Jurkat, Clone E6-1 (cell line): ENCODE measurements at places on chromosomes 11 and 22.
A peak's percentile ranks its signal among the peaks of the same experiment; 100 is the strongest.

DNA sequence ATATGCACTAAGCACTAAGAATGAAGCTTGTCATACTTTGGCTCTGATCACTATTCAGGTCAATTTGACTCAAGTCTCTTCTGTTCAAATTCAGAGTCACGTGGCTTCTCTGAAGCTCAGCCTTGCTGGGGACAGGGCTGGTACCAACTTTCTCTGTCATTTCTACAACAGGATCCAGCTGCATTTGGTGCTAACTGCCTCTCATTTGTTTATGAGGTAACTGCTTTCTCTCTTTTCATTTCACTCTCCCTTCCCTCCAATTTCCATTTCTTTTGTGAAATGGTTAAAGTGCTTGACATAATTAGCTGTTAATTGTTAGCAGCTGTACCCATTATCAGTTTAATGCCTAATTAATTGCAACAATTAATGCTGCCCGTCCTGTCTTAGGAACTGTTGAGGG lies 259.7 kb upstream of the PLET1 start:
- DNase-seq, result no peak

DNA sequence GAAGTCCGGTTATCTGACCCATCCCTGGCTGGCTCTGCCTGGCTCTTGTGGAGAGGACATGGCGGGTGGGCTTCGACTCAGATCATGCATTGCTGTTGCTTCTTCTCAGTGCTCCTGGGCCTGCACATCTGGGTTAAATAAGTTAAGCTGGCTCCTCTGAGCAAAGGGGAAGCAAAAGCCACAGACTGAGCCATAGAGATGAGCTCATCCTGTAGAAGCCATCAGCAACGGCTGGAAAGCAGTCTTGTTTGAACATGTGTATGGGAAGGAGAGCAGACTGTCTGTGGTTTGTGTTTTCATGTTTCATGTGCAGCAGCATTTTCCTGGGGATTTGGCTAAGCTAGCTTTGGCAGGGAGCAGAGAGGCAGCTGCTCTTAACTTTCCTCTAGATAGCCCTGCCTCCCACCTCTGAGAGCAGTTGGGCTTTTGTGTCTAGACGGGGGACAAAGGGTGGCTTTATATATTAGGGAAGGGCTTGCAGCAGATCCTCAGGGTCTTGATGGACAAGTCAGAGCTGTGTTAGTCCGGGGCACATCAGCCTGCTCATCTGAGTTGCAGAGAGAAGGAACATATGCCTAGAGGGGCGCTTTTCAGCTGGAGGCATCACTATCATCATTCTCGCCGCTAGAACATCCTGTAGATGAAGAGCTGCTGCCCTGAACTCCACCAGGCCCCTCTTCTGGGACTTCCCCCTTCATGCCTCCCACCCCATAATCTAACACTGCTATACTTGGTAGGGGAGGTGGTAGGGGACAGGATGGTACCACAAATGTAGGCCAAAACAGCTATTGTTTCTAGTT lies 14.9 kb downstream of the DCPS start:
- DNase-seq, result peak; percentile 95

GRCh38 chr22:40499209-40499623 lies 128.8 kb downstream of the SGSM3 start:
- DNase-seq, result no peak

DNA sequence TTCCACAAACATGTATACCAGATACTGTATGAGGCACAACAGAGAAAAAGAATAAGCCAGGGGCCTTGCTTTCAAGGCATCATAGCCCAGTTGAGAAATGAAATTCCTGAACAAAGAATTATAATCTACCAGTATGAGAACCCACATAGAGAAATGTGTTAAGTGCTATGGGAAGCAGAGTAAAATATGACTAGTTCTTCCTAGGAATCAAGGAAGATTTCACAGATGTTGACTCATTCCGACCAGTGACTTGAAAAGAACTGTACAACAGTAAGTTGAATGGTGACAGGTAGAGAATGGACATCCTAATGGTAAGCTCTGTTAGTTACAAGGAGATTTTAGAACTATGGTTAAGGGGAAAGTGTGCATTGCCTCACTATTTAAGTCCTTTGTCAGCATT lies 102.6 kb downstream of the TRIM44 start:
- no peak for DNase-seq

GRCh38 chr11:26976389-26976788 lies 17.5 kb upstream of the FIBIN start:
- DNase-seq, result no peak

GRCh38 chr11:129242855-129243254 lies 50.7 kb upstream of the ARHGAP32 start:
- DNase-seq, result no peak

DNA sequence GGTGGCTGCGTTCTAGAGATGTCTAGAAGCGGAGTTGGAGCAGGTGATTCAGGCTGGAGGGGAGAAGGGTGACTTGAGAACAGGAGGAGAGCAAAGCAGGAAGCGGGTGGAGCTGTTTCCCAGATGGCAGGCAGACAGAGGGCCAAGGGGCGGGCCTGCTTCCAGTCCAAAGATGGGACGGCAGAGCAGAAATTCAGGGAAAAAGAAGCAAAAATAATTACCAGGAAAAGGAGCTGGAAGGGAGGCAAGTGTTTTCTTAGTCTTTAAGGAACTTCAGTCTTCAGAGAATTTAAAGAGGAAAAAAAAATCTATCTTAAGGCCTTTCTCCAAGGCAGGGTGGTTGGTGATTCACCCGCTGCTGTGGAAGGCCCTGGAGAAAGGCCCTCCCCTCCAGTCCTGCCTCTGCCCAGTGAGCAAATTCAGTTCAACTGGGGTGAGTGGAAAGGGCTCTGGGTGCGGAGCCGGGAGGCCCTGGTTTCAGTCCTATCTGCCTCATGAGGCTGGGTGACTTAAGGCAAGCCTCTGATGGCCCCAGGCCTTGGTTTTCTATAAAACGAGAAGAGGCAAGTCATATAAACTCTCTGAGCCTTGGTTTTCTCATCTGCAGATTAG lies 4.5 kb upstream of the CREB3L1 start:
- DNase-seq, result no peak

DNA sequence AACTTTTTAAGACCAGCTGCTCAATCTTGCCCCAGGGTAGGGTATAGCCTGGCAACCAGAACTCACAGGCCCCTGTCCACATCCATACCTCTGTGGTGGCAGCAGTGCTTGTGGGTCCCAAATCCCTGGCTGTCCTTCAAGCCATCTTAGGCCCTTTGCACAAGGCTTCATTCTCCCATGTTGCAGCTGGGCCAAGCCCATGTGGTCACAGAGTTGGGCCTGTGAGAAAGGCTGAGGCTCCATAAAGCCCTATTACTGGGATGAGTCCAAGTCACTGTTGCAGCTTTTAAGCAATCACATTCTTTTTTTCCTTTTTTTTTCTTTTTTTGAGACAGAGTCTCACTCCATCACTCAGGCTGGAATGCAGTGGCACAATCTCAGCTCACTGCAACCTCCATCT lies 47.9 kb upstream of the SLC25A1 start:
- DNase-seq, result no peak

DNA sequence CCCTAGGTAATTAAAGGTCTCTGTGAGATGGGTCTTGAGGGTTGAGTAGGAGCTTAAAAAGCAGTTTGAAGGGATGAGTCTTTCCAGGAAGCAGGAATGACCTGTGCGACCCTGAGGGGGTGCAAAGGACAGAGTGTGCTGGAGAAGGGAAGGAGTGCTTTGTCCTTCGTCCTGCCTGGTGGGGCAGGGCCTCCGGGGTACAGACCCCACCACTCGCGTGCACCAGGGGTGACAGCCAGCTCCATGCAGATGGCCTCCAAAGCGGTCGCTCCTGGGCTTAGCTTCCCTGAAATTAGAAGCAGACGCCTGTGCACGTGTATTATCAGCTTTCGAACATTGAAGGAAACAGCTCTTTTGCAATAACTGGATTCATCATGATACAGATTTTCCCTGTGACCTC lies 959.8 kb downstream of the BRD1 start:
- DNase-seq, result no peak

- DNase-seq, result no peak
Observed at GRCh38 chr11:103696123-103696522, 340.3 kb upstream of the DDI1 start.

- DNase-seq, result no peak
Observed at GRCh38 chr22:49659924-49660315, 167.8 kb downstream of the BRD1 start.

- no peak for DNase-seq
Observed at GRCh38 chr22:49091917-49092545, 735.6 kb downstream of the BRD1 start.

DNA sequence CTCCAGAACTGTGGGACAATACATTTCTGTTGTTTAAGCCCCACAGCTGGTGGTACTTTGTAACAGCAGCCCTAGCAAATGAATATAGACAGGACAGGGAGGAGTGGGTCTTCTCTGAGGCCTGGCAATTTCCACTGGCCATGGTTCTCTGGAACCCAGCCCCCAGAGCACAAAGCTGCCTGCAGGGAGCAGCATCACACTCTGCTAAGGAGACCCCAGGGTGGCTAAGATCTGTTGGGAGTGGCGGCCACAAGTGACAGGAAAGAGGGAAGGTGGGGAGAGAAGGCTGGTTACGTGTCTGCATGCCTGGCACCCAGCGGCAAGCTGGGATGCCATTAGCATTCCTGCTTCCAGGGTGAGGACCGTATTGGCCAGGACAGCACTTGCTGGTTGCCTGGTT lies 211.9 kb downstream of the ST3GAL4 start:
- DNase-seq, result no peak
